ENCODE measurements at places on chromosomes 3 and 15.

- no peak for DNase-seq
These were observed 35.3 kb downstream of the STARD5 start for GRCh38 chr15:81288616-81289015.

DNA sequence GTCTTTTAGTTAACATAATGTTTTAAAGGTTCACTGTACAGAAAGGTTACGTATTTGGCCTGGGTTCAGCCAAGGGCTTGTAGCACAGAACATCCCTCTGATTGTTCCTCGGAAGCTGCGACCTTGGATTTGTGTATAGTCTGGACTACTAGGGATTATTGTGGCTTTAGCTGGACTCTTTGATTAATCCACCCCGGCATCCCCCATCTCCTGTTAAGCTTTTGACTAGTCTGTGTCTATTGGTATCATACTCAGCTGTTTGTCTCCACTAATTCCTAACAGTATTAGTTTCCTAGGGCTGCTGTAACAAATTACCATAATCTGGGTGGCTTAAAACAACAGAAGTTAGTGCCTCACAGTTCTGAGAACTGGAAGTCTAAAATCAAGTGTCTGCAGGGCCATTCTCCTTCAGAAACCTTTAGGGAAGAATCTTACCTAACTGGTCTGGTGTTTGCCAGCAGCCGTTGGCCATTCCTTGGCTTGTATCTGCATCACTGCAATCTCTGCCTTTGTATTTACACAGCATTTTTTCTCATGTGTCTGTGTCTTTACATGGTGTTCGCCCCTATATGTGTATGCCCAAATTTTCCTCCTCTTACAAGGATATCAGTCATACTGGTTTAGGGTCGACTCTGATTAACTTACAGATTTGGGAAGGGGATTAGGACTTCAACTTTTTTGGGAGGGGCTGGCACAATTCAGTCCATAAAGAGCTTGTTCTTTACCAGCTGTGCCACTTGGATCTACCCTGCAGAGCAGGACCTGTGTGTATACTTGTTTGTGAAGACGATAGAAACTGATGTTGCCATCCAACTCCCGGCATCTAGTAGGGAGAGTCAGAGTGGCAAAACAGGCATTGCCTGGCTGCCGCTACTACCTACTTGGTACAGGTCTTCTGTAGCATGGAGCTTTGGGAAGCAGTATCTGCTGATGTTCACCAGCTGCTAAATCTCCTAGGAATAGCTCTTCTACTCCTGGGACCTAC, 117.8 kb downstream of the UBE2E2 start:
- no peak for DNase-seq

DNA sequence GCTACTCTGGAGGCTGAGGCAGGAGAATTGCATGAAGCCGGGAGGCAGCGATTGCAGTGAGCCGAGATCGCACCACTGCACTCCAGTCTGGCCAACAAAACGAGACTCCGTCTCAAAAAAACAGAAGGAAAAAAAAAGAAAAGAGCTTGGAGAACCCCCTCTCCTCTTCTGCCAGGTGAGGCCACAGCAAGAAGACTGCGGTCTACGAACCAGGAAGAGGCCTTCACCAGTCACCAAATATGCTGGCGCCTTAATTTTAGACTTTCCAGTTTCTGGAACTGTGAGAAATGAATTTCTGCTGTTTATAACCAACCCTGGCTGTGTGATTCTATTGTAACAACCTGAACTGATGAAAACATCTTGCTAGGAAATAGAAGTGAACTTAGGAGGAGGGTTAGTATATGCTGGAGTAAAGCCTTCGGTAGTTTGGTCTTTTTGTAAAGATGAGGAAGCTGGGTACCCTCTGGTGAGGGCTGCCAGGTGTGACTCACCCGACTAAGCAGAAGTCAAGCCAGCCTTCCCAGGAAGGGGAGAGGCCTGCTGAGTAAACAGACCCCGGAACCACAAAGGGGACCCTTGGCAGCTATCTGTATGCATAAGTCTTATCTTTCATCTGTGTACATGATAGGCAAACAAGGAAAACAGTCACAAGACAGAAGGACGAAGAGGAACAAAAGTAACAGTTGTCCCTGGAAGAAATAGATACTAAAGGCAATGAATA, 78.7 kb downstream of the KLF13 start:
- peak; percentile 44 for DNase-seq

GRCh38 chr3:50620420-50620819, 3.5 kb downstream of the MAPKAPK3 start:
- DNase-seq: no peak

DNA sequence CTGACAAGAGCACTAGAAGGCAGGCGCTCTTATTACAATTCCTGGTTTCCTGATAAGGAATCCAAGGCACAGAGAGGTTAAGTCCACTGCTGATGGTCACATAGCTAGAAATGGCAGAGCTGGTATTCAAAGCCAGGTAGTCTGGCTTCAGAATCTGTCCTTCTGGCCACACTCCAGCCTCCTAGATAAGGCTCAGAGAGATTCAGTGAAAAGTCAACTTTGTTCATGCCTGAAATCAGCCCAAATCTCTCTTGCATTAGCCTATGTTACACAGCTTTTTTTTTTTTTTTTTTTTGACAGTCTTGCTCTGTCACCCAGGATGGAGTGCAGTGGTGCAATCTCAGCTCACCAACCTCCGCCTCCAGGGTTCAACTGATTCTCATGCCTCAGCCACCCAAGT, 21.1 kb upstream of the CMTM8 start:
- no peak for DNase-seq

- no peak for DNase-seq
These were observed 767 bp downstream of the SEMA3F start for GRCh38 chr3:50155891-50156290.

GRCh38 chr3:60337421-60337820, 913.8 kb downstream of the FHIT start:
- DNase-seq: no peak

GRCh38 chr15:83813682-83814081, 159.8 kb downstream of the ADAMTSL3 start:
- no peak for DNase-seq
